ENCODE measurements at places on chromosomes 3 and 15. TPM values are rescaled to one million over a fixed set of nuclear protein-coding genes. Genes with fewer than 3 reads are reported as not detected.
A peak's percentile ranks its signal among the peaks of the same experiment; 100 is the strongest.

- DNase-seq = no peak
Measured at GRCh38 chr3:163328680-163329079, 1749.6 kb downstream of the SI start.

The FBXO40 gene
- not detected for total RNA-seq

DNA sequence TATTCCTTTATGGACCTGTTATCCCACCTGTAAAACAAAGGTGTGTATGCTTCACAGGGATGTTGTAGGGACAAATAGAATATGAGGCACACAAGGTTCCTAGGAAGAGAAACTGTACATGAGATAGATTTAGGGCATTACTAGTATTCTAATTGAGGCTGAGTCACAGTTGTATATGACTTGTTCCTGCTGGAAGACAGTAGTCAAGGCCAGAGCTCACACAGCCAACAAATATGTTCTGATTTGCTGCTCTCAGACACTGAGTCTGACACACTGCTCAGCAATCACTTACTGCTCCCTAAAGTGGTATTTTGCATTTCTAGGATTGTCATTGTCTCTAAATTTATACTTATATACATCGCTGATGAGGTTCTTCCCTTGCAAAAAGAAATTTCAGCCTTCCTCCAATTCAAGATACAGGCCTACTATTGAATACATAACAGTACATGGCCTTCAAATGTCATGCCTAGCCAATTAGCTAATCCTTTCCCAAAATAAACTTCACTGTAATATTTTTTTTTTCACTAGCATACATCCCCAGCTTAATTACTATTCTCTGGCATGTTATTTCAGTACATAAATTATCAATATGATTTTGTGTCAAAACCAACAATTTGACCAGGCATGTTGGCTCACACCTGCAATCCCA lies 69.8 kb downstream of the TIGIT start:
- DNase-seq = no peak

DNA sequence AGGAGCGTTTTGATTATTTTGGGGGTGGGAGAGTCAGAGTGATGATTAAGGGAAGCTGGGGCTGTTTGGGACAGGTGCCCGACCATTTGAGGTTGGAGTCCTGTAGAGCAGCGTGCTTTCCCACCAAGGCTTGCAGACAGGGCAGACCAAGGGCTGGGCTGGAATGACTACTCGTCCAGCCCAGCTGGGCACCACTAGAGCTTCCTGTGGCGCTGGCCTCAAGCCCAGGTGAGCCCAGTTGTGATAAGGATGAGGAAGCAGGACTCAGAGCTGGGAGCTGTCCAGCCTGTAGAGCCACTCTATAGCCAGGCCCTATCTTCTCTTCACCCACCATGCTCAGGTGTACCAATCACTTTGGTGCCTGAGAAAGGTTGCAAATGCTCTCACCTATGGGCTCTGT lies 75.8 kb upstream of the ACAN start:
- peak; percentile 59 for DNase-seq

GRCh38 chr15:40722934-40723333 lies 28.0 kb downstream of the RAD51 start:
- no peak for DNase-seq

- no peak for DNase-seq
Measured at GRCh38 chr3:71207632-71208031, 375.9 kb downstream of the FOXP1 start.

DNA sequence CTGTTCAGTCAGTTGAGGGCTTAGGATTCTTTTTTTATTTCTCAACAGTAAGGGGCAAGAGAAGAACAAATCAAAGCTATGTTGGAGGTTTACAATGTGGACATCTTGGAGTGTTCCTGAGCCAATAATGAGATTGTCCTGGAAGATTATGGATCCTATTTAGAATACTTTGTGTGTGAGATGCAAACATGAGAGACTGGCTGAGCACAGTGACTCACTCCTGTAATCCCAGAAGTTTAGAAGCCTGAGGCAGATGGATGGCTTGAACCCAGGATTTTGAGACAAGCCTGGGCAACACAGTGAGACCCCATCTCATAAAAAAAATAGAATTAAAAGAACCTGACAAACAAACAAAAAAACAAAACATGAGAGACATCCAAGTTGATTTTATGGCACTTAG lies 351.6 kb downstream of the GAP43 start:
- DNase-seq = no peak

The SUCNR1 gene
- not detected for total RNA-seq

DNA sequence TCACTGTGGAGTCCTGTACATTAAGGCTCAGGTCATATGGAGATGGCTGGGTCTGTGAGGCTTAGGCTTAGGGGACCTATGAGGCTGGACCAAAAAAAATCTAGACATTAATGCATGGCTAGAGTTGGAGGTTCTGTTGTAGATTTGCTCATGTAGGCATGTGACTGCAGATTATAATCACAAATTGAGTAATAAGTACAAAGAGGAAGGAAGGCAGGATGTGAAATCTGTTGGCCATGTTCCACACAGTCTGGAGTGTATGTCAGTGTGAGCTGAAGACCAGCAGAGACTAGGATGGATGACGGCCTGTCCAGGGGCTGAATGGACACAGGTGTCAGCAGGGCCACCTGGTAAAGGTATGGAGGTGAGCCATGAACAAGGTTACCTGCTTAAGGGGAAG lies at the start of gene ST3GAL6:
Gene ST3GAL6, plus strand, starts transcription at position 265 of the 400 bp plus-strand sequence. CDS start 5,101 bp downstream, outside the sequence.
- DNase-seq = no peak
